Mucosa of gallbladder (tissue), 1 donor: ENCODE measurements at places on chromosomes 3 and 15. TPM values are rescaled to one million over a fixed set of nuclear protein-coding genes. Genes with fewer than 3 reads are reported as not detected.
A peak's percentile ranks its signal among the peaks of the same experiment; 100 is the strongest.

SLC9C1 gene
- 0.46 TPM for total RNA-seq

- DNase-seq = no peak
Measured at GRCh38 chr15:37037071-37037655, 63.2 kb downstream of the MEIS2 start.

DNA sequence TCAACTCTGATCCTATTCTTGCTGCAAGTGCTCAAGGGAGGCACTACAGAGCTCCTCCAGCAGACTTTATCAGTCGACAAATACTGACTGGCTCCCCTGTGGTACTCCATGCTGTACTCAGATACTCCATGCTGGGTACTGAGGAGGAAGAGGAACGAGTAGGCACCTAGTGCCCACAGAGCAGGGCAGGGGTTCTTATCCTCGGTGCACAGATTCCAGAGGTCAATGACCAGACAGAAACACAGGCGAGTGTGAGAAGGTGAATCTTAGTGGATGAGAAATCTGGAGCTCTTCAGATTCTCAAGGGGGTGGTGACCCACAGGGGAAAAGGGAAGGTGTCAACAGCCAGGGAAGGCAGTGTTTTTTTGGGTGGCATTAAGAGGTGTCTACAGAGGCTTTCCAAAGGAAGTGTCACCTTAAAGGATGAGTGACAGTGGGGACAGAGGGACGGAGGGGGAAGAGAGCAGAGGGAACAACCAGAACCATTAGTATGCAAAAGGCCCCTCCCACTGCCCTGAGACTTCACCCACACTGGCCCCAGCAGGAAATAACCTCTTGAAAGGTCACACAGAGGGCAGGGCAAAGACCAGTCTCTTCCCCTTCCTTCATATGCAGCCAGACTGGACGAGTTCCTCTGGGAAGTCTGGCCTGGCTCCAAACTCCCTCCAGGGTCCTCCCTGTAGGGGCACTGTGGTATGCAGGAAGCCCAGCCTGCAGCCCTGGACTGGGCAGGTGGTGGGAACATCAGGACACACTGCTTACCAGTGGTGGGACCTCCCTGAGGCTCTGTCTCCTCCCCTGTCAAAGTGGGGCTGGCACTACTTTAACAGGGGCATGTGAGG lies 27.5 kb downstream of the CCDC12 start:
- no peak for DNase-seq

- no peak for DNase-seq
Measured at GRCh38 chr3:9965200-9965875, 13.1 kb upstream of the PRRT3 start.

CPN2 gene
- total RNA-seq = 0.12 TPM

FOXB1 gene
- not detected for total RNA-seq

DNA sequence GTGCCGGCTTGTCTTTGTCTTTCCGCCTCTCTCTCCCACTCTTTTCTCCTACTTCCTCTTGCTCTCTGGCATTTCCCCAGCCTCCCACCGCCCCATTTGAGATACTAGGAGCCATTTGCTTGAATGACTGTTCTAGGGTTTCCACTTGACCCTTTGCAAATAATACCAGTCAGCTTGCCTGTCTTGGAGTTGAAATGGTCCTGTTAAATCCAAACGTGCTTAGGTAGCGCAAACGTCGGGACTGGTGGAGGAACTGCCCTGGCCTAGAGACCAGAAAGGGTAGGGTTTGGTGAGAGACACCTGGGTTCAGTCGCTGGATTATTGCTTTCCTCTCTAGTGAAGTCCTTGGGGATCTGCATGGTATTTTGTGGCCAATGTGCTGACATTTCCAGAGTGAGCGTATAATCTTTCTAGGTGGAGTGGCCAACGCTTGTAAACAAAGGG lies 10.6 kb downstream of the ZIC1 start:
- DNase-seq = no peak

DGKG gene
- 7.3 TPM for total RNA-seq

DLL4 gene
- 7.2 TPM for total RNA-seq

CDHR4 gene
- 0.09 TPM for total RNA-seq

- DNase-seq = no peak
Measured at GRCh38 chr15:40278026-40278425, 4.8 kb downstream of the ANKRD63 start.

GRCh38 chr3:33717866-33718594 lies at the start of gene CLASP2:
CLASP2 (minus strand) TSS chr3:33718254; CDS start chr3:33718002, 252 bp downstream.
- peak; percentile 85 for DNase-seq

DNA sequence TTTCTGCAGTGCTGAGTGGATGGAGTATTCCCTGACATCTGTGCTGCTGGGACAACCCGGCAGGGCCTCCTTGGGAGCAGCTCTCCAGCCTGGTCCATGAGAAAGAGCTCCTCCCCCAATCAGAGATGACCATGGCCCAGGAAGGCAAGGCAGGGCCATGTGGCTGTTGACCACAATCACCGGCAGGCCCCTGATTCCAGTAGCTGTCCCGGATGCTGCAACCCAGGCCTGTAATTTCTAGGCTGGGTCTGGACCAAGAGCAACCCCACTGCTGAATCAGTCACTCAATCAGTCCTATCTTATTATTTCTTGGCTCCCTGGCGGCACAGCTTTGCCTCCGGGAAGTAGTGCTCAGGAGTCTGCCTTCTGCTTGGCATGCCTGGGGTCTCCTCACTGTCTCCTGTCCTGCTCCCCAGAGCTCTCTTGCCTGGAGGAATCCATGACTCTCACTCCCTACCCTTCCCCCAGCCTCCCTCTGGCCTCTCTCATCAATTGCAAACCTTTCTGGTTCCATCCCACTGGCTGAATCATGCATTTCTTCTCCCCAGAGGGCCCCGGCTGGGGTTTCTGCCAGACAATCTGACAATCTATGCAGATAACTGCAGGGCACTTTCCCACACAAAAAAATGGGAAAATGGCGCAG lies 32.6 kb upstream of the ITGA11 start:
- no peak for DNase-seq

DNA sequence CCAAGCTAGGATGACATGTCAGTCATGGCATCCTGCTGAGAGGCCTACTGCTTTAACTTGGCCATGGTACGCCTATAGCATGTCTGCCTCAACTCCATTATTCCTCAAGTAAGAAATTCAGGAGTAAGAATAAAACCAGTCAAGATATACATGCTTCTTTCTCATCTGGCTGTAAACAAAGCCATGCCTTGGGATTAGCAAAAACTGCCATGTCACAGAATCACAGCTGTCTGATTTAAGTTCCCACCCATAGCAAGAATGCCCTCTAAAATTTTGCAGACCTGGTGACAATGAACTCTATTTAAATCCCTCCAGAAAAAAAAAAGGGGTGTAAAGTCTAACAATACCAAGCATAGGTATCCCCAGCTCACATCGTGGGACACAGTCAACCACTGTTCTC lies 55.6 kb upstream of the ACAN start:
- DNase-seq = no peak

PODXL2 gene
- total RNA-seq = 16.8 TPM

- DNase-seq = no peak
Measured at GRCh38 chr3:27653803-27654558, 68.1 kb downstream of the EOMES start.

DNA sequence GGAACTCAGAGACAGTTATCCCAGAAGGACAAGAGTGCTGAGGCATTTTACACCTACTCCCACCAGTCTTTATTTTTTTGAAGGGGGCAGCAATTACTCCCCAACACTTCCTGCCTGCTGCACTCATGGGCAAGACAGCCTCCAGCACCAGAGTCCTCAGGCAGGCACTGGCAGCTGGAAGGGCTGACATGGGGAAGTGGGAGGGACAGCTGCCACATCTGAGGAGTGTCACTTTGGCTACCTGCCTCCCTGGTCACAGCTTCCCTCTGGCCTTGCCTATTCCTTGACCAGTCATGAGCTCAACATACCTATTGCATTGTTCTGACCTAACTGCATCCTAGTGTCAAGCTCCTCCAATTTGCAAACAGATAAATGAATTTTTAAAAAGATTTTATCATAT lies 10.2 kb upstream of the LACTB start:
- no peak for DNase-seq

DNA sequence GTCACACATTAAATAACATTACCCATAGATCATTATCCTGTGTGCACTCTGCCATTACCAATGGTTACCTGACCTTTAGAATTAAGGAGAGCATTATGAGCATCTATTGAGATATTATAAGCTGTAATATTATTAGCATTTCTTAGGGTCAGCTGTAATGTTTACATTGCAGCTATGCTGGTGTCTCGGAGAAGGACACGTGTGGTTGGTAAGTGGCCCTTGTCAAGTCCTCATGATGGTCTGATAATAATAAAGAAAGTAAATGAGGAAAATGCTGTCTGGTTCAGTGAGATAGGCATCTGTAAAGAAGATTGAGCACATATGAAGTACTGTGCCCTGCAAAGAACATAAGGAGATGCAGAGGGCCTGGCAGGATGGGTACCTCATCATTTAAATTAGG lies 71.7 kb upstream of the ARL6 start:
- DNase-seq = no peak

SRPRB gene
- 58.8 TPM for total RNA-seq

GRCh38 chr15:64634576-64635498 lies 140.6 kb downstream of the RBPMS2 start:
- DNase-seq = no peak

FILIP1L gene
- 142 TPM for total RNA-seq

- DNase-seq = no peak
Measured at GRCh38 chr15:90097475-90097874, 4.8 kb downstream of the IDH2 start.

DNA sequence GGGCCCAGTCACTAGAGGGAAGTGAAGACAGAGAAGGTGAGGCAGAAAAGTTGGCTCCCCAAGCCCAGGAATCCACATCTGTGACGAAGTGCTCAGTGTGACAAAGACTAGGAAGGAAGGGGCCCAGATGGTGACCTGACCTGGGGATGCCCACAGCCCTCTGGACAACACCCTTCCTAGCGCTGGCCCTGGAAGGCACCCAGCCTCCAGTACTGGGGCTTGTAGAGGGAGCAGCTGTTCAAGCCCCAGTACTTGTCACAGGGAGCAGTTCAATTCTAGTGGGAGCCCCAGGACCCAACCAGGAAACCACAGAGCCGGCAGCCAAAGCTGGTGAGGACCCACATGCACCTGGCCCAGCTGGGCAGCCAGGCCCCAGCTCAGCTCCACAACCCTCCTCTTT lies 190.8 kb downstream of the XXYLT1 start:
- DNase-seq = no peak
